NCI-H524 treated with DMSO at 0.1 percent for 48 hours (cell line): ENCODE measurements at places on chromosomes 2 and 18.

DNA sequence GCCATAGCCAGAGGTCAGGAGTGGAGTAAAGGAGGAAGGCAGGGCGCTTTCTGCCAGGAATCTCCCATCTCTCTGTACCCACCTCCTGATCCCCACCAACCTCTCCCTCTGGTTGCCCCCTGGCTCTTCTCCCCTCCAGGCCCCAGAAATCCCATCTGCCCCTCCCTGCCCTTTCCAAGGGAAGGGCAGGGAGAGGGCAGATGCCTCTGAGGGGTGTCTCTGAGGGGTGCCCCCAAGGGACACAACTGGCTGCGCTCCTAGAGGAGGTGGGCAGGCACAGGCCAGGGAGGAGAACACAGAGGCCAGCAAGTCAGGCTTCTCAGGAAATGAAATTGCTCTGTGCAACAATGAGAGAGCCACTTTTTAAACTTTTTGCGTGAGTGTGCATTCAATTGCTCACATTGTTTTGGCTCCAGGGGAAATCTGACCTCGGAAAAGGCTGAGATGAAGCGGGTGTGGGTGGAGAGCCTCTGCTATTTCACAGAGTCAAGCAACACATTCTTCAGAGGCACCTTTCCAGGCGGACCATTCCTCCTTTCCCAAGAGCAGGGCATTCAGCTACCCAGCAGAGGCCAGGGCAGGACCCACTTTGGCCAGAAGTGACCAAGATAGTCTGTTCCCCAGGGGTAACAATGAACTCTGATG, 125.5 kb downstream of the SMAD7 start:
- no peak for DNase-seq

- no peak for DNase-seq
Observed at GRCh38 chr2:201642579-201643215, 606 bp downstream of the TMEM237 start.

DNA sequence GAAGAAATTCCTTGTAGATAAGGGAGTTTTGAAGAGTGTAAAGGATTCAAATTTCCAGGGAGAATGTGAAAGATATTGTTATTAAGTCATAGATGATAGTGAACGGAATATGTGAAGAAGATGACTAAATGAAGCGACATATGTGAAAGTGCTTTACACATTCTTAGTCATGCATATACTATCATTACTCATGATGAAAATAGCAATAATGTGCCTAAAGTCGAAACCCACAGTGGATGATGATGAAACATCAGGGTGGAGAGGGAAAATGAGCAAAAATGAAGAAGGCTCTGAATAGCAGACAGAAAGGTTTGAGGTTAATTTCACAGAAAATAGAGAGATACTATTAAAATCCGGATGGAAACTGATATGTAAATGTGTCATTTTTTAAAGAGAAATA, 1237.1 kb downstream of the LRP1B start:
- no peak for DNase-seq

- no peak for DNase-seq
Observed at GRCh38 chr2:46117379-46117778, 179.8 kb upstream of the EPAS1 start.

- DNase-seq, result no peak
Observed at GRCh38 chr2:134170294-134170693, 83.6 kb upstream of the MGAT5 start.

DNA sequence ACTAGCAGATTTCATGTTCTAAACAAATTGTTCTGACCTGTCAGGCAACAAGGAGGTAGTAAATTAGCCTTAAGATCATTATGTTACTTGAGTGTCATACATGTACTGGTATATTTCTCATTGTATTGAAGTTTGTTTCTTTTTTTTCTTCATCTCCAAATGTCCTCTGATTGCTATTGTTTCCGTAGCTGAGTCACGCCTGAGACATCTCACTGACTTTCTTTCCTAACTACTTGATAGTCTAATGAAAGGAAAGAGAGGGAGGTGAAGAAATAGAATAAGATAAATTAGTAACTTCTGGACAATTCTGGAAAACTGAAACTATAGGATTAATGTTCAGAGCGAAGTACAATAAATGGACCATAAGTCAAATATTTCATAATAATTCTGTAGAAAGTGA, 1049.9 kb downstream of the TSN start:
- no peak for DNase-seq

DNA sequence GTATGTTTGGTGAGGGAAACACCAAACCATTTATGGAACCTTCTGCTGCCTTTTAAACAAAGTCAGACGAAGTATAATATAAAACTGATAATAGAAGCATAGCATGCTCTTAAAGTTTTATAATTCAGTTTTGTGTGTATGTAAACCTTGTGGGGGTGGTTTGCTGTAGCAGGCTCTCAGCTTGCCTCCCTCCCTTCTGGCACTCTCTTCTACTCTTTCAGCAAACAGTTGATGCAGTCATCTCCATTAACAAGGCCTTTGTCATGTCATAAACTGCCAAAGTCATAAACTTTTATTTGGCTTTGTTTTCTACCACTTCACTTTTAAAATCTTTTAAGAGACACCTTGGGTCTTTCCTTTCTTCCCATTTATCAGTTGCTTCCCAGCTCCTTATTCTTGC, 448.2 kb upstream of the SETBP1 start:
- DNase-seq, result no peak

DNA sequence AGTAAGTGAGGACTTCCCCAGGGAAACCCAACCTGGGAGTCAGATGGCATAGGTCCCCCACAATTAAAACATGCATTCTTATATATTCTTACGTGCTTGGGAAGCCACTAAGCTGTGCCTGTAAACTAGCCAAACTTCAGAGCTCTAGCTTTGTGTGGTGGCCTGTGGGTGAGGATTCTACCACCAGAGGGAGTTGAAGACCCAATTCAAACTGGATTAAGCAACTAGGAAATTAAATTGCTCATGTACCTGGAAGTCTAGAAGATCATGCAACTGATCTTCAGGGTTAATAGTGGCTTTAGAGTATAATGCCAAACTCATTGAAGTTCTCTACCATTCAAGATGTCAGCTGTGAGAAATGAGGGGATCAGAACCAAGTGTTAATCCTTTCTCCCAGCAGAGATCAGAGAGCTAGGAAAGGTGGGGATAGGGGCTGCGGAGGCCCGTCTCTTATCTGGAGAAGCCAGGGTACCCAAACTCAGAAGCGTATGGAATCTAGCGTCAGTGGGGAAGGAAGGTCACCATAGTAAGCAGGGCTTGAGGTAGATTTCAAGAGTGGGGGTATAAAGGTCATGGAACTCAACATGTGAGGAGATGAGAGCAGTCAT, 53.2 kb upstream of the CCDC85A start:
- peak; percentile 24 for DNase-seq

DNA sequence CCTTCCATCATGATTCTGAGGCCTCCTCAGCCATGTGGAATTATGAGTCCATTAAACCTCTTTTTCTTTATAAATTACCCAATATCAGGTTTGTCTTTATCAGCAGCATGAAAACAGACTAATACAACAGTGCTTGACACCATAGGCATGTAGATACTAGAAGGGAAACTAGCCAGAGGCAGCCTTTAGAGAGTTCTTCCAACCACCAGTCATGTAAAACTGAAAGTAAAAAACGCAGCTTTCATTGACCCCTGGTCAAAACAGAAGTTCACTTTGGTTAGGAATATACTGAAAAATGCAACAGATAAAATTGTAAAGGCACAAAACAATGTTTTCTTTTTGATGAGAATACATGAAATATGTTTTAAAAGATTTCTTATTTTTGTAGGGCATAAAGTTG, 122.8 kb upstream of the L3MBTL4 start:
- DNase-seq, result no peak

DNA sequence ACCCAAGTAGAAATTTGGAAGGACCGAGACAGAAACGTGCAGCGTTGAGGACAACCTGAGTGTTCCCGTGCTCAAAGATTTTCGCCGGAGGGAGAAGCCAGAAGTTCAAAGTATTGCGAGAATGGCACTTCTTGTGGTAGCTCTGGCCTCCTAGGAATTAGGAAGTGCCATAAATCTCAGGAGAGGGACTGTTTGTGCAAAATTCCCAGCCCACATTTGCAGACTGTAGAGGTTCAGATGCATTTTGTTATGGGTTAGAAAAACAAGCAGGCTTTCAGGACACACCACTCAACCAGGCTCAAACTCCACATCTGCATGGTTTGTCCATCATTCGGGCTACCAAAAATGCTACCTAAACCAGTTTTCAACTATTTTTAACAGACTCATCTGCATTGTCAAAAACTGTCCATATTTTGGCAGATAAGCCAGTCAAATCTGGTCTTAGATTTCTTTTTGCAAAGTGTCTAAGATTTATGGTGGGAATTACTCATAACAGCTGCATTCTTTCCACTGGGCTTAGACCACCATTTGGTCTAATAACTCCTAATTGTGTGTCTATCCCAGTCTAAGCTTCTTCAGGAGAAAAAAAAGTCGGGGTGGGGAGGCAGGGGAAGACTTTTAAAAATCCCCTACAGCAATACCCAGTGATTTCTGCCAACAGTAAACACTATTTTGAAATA, 422.9 kb downstream of the ARHGAP15 start:
- no peak for DNase-seq

GRCh38 chr2:178666458-178666857, 140.8 kb downstream of the TTN start:
- DNase-seq, result no peak

DNA sequence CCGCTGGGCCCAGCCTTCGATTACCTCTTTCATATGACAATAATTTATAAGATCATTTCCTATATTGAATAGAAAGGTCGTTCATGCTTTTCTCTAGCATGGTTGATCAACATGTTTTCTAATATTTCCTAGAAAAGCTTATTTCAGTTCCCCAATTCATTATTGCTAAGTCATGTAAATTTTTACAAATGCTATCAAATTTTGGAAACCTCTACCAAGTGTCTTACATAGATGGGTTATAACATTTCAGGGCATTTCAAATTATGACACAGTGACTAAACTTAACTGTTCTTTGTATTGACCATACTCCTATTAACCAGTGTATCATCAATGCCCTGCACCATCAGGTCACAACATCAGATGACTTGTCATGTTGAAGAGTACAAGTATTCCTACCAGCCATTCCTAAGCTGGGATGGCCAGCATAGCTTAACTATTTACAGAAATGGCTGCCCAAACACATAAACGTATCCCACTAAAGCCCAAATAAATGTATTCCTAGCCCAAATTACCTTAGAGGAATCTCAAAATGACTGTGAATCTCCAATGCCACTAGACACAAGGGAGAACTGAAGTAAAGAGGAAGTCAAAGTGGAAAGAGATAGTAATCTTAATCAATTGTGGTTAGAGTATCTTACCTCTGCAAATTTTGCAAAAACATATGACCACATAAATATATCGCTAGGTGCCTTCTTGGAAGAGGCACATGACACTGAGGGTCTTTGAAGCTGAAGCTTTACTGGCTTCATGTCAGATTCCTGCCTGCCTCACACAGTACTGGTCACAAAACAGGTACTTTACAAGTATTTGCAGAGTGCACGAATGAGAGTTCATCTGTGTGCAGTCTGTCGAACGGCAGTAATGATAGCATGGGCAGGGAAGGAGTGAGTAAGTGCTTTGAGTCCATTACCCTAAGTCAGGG, 87.3 kb upstream of the TLK1 start:
- DNase-seq, result no peak

- no peak for DNase-seq
Observed at GRCh38 chr2:149068225-149068995, 29.9 kb downstream of the LYPD6B start.

GRCh38 chr2:25310965-25311864, 30.5 kb downstream of the DNMT3A start:
- DNase-seq, result peak; percentile 48

- no peak for DNase-seq
Observed at GRCh38 chr2:118202707-118203303, 114.5 kb downstream of the INSIG2 start.

DNA sequence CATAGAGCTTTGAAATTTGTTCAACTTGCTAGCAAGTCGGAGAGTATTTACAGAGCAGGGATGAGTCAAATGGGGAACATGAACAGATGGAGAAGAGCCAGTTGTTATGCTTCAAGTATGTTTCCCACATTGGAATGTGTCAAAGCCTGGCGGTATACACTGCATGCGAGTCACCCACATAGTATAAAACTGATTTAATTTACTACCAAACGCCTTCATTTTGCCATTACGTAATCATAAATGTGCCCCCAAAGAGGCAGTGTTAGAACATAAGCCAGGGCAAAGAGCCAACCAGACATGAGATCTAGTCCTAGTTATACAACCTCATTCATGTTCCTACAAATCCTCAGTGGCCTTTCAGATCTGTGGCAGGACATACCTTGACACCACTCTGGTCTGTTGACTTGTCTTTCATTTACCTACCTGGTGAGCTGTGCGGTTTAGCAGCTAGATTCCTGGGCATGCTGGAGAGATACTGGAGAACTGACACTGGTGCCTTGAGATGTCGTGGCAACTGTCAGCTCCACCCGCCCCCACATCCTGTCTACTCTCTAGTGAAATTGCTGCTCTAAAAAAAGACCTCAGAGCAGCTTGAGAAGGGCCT, 21.7 kb upstream of the NRP2 start:
- no peak for DNase-seq

DNA sequence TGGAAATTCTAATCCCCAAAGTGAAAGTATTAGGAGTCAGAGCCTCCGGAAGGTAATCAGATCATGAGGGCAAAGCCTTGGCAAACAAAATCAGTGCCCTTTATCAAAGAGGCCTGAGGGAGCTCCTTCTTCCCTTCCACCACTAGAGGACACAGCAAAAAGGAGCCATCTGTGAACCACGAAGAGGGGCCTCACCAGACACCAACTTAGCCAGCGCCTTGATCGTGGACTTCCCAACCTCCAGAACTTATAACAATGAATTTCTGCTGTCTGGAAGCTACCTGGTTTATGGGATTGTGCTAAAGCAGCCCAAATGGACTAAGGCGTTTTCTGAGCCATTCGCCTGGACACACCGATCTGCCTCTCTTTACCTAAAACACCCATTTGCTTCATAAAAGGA, 133.1 kb downstream of the EIPR1 start:
- DNase-seq, result no peak
